ENCODE measurements at places on chromosomes 4 and X. TPM values are rescaled to one million over a fixed set of nuclear protein-coding genes. Genes with fewer than 3 reads are reported as not detected.

Gene RUFY3
- total RNA-seq, result 44.4 TPM

Gene CTAG1B
- not detected for total RNA-seq

Gene TMPRSS11E
- not detected for total RNA-seq

Gene HSFX3
- total RNA-seq, result not detected

Gene MID2
- total RNA-seq, result 18.2 TPM

Gene TEX13D
- not detected for total RNA-seq

Gene MMAA
- total RNA-seq, result 3.2 TPM

Gene PNMA6F
- not detected for total RNA-seq

Gene USP17L24
- total RNA-seq, result not detected

Gene NAP1L2
- 0.65 TPM for total RNA-seq
